GM12892 (cell line): ENCODE measurements at places on chromosomes 3 and 15.

GRCh38 chr3:24242012-24242698 lies 252.5 kb downstream of the THRB start:
- no peak for DNase-seq

- DNase-seq: no peak
Measured at GRCh38 chr3:134079111-134079547, 49.4 kb upstream of the SLCO2A1 start.

- DNase-seq: no peak
Measured at GRCh38 chr3:61134532-61134931, 116.7 kb downstream of the FHIT start.

- no peak for DNase-seq
Measured at GRCh38 chr15:81157195-81157938, 23.3 kb downstream of the CFAP161 start.

DNA sequence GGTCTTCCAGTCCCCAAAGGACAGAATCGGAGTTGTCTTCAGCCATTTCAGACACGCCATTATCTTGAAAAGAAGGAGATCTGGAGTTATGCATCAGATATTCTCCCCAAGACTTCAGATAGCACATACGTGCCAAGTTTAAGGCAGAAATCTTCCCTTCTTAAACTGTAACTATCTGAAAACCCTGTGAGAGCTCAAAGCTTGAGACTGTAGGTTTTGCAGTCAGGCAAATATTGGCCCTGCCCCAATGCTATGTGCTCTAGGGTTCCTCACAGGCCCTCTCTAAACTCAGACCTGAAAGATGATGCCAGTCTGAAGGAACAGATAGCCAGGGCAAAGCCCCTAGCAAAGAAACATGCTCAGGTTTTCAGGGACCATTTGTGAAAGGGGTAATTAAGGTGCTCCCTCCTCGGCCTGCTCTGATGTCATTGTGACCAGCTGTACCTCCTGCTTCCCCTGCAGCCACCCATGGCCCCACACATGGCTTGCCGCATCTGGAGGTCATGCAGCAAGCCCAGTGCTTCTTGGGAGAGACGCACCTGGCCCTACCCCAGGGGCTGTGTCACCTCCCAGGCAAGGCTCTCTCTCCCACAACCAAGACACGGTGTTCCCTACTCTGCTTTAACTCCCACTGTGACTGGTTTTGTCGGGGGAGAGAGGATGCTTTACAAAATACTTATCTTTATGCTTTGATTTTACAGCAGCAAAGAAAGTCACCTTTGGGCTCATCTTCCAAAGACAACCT lies 53.4 kb upstream of the POMGNT2 start:
- no peak for DNase-seq

- no peak for DNase-seq
Measured at GRCh38 chr3:16069149-16069922, 105.1 kb upstream of the GALNT15 start.

GRCh38 chr3:50675179-50676030 lies 678 bp downstream of the DOCK3 start:
- no peak for DNase-seq

DNA sequence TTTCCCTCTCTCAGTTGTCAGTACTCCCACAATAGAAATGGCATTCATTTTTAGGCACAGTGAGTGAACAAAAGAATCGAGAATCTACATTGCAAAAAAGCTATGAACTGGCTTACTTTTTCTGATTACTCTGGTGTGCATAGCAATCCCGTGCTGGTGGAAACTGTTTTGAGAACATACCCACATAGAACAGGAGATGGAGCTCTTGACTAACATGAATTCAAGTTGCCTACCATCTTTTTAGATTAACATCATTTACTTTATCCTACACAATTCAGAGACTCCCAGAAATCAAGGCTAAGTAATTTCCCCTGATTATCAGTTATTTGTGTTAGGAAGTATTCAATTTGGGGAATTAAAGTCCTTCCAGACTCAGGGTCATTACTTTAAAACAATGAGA lies 326.6 kb downstream of the ARPP21 start:
- no peak for DNase-seq

DNA sequence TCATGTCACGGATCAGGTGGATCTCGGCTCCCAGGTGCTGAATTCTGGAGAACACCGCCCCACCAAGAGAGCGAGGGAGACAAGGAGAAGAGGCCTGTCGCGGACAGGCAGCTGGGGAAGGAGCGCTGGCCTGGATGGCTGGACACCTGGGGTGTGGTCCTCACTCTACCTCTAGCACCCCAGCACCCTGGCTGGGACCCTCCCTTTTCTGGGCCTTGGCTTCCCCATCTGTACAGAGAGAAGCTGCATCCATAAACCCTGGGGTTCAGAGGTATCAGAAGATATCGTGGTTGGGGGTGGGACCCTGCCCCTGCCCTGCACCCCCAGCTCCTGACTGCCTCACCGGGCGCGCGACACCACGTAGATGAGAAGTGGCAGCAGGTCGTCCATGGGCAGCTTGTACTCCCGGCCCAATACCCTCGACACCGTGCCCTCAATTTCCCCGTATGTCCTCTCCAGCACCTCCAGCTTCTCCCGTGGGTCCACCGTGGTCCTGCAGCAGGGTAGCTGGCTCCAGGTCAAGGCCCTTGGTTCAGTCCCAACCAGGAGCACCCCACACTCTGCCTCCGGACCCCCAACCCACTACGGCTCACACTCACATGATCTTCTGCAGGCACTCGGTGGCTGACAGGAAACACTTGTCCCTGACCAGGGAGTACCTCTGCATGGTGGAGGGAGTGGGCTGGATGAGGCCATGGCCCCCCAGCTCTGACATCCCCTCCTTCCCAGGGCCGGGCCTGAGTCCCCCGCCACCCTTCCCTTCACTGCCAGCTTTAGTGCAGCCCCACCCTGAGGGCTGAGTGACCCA lies 21.7 kb downstream of the ALS2CL start:
- DNase-seq: peak; percentile 2

DNA sequence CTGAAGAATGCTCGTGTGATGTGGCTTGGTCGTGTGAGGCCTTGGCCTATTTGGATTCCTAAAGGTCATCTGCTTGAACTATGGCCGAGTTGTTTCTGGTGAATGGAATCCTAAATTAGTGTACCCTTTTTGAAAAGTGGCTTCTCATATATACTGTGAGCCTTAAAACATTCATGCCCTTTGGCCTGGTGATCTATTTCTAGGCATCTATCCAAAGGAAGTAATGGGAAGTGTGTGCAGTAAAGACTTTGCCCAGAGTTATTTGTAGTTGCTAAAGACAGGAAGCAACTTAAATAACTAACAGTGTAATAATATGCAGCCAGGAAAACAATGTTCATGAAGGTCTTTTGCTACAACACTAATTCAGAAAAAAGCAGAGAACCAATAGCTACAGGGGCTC lies 3.0 kb downstream of the DGKG start:
- no peak for DNase-seq

GRCh38 chr15:74540161-74540760 lies 759 bp upstream of the ARID3B start:
- no peak for DNase-seq

GRCh38 chr3:187802928-187803259 lies 57.6 kb upstream of the BCL6 start:
- DNase-seq: peak; percentile 23

DNA sequence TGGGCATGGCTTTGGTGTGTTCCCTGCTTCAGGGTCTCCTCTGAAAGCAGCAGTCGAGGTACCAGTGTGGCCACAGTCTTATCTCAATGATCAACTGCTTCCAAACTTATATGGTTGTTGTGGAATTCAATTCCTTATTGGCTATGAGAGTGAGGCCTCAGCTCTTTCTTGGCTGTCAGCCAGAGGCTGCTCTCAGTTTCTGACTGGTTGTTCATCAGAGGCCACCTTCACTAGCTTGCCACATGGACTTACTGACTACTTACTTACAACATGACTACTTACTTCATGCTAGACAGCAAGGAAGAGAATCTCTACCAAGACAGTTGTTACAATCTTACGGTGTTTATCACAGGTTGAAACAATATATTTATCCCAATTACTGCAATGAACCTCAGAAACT lies 789.2 kb downstream of the DIPK2A start:
- DNase-seq: no peak

DNA sequence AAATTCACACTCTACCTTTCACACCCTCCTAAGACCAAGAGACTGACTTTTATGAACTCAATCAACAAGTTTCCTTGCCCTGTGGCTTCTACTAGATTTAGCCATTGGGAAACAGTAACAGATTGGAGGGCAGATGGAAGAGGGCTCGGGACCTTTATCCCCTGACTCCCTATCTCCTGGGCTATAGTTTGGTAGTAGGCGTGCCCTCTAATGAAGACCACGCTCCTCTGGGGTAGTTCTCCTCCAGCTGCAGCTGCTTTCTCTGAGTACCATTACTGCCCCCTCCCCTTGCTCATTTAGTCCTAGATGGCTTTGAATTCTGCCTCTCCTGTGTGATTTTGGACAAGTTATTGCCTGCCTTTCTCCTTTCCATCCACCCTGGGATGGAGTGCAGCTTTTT lies 33.3 kb downstream of the FMN1 start:
- DNase-seq: no peak

DNA sequence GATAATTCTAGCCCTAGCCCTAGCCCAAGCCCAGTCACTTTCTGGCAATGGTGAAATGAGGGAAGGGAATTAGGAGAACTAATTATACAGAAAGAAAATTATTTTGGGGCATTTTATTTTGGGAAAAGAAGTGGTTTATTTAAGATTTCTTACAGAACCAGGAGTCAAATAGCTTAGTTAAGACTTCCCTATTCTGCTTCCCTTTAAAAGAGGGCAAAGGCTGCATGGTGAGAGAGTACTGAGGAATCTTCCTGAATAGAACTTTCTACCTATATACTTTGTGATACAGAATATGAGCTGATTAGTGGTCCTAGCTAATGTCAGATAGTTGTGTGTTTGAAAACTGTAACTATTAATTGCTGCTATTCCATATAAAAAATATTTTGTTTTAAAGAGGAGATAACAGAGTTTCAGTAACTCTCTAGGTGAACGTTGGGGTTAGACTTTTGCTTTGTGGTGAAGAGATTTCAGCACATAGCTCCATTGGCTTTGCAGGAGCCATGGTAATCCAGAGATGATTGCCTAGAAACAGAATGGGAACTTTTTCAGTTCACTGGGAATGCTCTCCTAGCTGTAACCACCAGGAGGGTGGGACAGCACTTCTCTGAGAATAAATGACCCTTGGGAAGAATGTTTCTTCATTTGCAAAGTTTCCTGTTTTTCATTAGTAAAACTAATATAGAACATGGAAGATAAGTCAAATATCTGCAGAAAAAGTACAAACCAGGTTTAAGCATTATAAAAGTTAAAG lies 5.3 kb upstream of the GCSAM start:
- no peak for DNase-seq

GRCh38 chr3:11547498-11547897 lies 96.2 kb downstream of the VGLL4 start:
- no peak for DNase-seq

DNA sequence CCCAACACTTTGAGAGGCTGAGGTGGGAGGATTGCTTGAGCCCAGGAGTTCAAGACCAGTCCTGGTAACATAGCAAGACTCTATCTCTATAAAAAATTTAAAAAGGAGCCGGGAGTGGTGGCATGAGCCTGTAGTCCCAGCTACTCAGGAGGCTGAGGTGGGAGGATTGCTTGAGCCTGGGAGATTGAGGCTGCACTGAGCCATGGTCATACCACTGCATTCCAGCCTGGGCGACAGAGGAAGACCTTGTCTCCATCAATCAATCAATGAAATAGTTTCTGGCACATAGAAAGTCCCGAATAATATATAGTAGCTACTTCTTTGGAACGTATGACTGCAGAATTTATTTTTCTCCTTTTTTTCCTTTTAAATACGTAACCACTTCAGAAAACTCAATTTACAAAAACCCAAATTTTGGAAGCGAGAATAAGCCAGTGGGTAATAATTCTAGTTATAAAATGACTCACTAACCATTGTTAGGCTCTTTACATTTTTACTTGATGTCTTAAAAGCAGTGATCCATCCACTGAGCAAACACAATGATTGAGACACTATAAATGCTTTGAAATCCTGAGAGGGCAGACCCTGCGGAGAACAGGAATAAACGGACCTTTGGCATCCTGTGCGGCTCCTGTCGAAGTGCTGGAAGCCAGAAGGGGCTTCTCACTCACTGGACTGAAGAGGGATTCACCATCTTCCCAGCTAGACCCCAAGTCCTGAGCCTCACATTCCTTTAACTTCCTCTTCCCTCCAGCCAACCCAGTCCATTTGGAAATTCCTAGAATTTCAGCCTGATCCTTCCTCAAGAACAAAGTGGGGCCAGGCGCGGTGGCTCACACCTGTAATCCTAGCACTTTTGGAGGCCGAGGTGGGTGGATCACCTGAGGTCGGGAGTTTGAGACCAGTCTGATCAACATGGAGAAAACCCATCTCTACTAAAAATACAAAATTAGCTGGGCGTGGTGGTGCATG lies 68.4 kb upstream of the MFGE8 start:
- DNase-seq: no peak

DNA sequence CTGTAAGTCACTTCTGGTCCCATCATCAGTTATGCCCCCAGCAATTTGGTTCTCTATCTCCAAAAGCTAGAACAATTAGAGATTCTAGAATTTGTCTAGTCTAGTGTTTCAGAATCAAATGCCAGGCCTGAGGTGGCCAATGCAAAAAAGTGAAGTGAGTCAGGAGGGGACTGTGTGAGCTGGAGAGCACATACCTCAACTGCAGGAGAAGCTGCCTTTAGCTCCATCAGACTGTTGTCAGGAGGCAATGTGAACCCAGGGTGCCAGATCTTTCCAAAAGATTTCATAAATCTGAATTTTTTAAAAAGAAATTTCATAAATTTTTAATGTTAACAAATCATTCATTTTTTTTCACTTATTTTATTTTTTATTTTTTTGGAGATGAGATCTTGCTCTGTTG lies 80.7 kb upstream of the EOMES start:
- DNase-seq: no peak

DNA sequence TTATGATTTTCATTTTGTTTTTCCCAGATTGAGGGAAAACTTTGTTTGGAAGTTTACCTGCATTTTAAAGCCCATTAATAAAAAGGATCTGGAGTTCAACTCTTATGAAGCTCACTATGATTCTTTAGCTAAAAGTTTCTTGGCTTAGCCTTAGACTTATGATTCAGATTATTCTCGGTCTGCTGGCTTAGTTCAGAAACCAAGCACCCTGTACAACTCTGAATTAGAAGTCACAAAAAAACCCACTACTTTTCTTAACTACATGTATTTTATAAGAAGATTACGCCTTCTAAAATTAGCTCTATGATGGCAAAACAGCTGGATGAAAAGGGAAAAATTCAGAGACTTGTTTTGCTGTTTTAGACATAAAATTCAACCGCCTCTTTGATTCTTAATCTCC lies 14.3 kb upstream of the DENND4A start:
- DNase-seq: no peak

- DNase-seq: no peak
Measured at GRCh38 chr3:56157693-56158362, 310.4 kb downstream of the ERC2 start.

DNA sequence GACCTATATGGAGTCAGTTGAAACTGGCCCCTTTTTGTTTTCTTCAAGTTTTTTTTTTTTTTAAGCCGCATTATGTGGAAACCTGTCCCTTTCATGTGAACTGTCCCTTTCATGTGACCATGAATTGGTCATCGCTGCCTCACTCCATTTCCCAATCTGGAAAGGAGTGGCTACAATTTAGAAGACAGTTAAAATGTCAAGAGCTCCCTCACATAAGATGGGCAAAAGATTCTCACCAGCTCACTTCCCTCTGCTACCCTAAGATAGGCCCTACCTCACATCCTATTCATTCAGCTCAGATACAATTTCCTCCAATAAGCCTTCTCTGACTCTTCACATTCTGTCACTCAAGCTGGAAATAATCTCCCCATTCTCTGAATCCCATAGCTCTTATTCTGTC lies 111.3 kb upstream of the BCL6 start:
- DNase-seq: no peak
